CD8-positive, alpha-beta T cell (primary cell): ENCODE measurements at places on chromosomes 7 and 10.

DNA sequence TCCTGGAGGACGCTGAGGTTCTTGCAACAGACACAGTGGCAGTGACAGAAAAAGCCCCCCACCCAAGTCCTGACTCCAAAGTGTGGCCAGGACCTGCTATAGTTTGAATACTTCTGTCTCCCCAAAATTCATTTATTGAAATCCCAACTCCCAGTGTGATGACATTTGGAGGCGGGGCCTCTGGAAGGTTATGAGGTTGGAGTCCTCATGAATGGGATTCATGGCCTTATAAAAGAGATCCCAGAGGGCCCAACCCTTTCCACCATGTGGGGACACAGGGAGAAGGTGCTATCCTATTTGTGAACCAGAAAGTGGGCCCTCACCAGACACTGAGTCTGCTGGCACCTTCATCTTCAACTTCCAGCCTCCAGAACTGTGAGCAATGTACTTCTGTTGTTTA lies 18.3 kb downstream of the ANXA11 start:
- no peak for DNase-seq

DNA sequence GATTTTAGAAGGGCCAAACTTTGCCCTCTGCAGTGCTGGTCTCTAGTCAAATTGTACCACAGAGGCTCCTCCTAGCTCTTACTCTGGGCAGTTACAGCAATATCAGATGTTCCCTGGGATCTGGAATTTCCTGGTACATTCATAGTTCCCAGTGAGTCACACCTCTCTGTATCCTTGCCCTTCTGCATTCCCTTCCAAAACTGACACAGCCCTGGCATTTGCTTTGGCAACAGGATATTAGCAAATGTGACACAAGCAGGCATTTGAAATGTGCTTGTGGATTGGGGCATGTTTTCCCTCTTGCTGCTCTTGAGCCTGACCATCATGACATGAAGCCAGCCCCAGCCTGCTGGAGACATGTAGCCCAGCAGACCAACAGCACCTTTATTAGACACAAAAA lies 284.7 kb upstream of the AKR1E2 start:
- no peak for DNase-seq

DNA sequence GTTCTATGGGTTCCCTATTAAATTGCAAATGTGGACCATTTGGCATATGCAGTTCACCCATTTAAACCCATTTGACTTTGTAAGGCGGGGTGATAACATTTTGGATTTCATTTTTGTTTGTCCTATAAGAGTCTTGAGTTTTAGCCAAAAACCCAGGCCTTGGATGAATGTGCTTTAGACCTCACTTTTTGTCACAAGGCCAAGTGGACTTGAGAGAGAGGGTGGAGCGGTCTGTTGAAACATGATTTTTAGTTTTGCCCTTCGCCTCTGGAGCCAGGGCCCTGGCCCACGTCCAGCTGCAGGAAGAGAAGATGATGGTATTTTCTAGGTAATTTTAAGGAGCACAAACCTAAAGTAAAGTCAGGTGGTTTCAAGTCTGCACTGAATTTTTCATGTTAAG lies 260.1 kb downstream of the SLC25A13 start:
- no peak for DNase-seq

DNA sequence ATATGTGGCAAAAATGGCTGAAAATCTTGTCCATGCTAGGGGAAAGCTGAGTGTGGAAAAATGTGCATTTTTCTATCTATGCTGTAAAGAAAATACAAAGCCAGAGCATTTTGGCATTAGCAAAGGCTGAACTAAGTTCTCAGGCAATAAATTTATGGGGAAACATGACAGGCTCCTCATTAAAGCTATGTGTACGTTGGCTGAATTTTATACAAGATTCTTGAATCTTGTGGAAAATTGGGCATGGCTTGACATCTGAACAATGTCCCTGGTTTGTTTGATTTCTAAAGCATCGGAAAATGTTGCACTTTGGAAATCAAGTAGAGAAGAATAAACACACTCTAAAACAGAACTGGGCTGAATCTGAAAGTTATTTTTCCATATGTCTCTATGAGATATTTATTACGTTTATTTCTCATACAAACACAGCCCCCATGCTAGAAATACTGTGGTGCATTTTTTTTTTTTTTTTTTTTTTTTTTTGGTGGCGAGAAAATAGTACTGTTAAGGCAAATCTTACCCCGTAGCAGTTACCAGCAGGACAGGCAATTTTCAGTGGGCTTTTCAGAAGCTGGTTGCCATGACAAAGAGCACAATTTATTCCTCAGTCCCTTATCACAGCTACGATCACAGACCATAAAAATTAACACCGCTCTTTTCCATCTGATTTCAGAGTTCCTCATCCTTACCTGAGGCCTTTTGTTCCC lies 16.9 kb downstream of the CPA1 start:
- DNase-seq: no peak

- DNase-seq: no peak
These were observed 22.1 kb downstream of the RAMP3 start for GRCh38 chr7:45179666-45180065.

GRCh38 chr10:132304756-132305509 lies 2.8 kb downstream of the STK32C start:
- no peak for DNase-seq

GRCh38 chr7:43196379-43196778 lies 83.9 kb downstream of the HECW1 start:
- no peak for DNase-seq

DNA sequence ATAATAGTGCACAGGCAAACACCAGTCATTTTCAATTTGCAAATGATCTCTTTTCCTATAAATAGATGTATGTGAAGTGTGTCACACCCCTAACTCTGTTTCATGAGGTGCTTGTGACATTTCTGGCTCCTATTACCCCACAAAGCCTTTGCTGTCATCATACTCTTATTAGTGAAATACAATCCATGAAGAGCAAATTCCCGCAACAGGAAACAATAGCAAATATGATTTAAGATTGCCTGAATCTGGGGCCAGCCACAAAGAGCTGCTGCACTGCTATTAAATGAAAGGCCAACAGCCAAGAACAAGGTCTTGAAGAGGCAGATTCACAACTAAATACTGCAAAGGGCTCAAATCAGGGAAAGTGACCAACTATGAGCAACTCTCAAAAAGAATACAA lies 96.3 kb upstream of the CAV2 start:
- DNase-seq: no peak

DNA sequence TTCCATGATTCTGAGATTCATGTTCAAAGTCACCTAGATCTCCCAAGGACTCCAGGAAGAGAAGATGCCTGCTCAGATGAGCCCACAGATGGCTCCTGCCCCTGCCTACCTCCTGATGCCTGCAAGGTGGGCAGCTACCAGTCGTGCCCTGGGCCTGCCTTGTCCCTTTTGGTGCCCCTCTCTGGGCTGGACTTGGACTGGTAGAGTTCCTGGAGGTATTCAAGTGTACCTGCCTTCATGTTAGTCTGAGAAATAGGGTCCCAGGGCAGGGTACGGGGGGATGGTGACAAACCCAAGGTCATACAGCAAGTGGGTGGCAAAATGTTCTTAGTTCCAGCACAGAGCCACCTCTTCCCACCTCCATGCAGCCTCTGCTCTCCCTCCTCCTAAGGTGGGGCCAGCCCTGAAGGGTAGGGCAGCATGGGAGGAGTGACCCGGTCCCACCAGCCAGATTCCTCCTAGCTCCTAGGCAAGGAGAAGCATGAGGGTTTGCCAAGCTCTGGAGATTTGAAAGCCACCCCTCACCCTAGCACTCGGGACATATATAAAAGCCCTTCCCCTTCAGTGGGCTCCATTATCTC lies 80.8 kb upstream of the UNC5B start:
- no peak for DNase-seq

DNA sequence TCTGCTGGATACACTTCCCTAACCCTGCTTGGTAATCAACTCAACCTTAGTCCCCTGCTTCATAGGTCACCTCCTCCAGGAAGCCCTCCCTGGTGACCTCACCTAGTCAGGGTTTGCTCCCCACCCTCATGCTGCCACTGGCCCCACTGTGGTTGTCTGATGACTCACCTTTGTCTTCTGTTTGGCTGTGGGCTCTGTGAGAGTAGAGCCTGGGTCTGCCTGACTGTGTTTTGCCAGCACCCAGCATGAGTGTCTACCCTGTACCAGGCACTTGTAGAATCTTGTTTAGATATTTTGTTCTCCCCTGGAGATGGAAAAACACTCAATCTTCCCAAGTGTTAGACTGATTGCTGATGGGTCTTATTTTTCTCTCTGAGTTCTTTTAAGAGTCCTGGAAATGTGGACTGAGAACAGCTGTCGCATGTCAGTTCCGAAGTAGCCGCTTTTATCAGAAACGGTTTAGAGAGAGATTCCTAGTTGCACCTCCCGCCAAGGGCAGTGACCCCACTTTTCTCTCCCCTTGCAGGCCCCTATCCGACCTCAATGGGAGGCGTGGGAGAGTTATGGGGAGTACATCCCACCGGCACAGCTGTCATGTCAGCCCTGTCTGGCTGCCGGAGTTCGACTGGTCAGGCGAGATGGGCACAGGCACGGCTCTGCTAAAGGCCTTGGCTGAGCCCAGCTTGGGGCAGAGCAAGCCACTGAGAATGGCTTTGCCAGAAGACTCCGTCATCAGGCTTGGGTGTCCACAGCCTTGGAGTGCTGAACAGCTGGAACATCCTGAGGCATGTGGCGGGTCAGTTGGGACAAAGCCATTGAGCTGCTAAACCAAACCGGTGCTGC lies 134.3 kb downstream of the GRK5 start:
- DNase-seq: peak; percentile 23

GRCh38 chr10:79123547-79123963 lies 54.8 kb downstream of the ZMIZ1 start:
- DNase-seq: no peak

GRCh38 chr10:69634759-69635425 lies 4.8 kb downstream of the FAM241B start:
- DNase-seq: no peak

GRCh38 chr10:114970515-114970914 lies 32.5 kb downstream of the TRUB1 start:
- no peak for DNase-seq

GRCh38 chr7:122556873-122557542 lies 141.9 kb downstream of the RNF133 start:
- DNase-seq: no peak

- peak; percentile 72 for DNase-seq
These were observed 775 bp upstream of the SEPTIN7 start for GRCh38 chr7:35799846-35800717.

- no peak for DNase-seq
These were observed 14.1 kb downstream of the TMEM72 start for GRCh38 chr10:44925224-44925623.

- DNase-seq: no peak
These were observed 82.5 kb upstream of the LRGUK start for GRCh38 chr7:134044682-134045081.

GRCh38 chr7:74525881-74526280 lies 72.2 kb downstream of the GTF2IRD1 start:
- no peak for DNase-seq

- DNase-seq: no peak
These were observed 52.9 kb downstream of the ZRANB1 start for GRCh38 chr10:124994573-124995473.

- DNase-seq: peak; percentile 1
These were observed 54.1 kb upstream of the CYP26C1 start for GRCh38 chr10:93006435-93007039.

- DNase-seq: no peak
These were observed 10.4 kb upstream of the SORCS3 start for GRCh38 chr10:104630731-104631130.

DNA sequence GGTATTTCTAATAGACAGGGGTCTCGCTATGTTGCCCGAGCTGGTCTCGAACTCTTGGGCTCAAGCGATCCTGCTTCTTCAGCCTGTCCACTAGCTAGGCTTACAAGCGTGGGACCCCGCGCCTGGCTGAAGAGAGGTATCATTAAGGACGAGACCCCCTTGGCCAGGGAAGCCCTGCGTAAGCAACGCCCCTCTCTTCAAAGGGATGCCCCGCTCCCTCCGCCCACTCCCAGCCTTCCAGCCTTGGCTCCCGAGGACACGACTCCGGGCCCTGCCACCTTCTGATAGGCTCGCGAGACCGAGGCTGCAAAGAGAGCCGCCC lies 220 bp upstream of the ZKSCAN5 start:
- no peak for DNase-seq

DNA sequence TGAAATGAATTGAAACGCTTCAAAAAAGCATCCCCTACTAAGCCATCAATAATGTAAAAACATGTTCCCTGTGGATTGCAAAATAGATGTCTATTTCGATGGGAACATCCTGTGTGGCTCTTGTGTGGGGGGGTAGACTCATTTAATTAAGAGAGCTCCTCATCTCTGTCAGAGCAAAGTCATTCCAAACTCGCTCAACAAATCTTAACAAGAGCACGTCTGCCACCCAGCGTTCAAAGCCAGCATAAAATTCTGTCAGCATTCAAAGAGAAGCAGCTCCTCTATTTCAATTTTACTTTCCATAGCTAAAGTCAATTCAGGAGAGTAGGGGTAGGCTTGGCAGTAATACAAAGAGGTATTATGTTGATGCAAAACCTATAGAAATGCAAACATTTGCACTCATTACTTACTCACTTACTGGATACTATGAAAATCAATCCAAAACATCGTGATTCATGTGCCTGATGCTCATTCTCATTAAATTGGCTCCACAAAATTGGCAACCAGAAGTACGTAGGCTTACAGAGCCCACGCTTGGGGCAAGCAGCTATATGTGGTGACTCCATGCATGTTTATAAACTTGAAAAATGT lies 114.9 kb downstream of the IPMK start:
- DNase-seq: no peak
